Activated CD4-positive, alpha-beta memory T cell treated with anti-CD3 and anti-CD28 coated beads for 36 hours (primary cell): ENCODE measurements at places on chromosomes 4 and X. TPM values are rescaled to one million over a fixed set of nuclear protein-coding genes. Genes with fewer than 3 reads are reported as not detected.

DNA sequence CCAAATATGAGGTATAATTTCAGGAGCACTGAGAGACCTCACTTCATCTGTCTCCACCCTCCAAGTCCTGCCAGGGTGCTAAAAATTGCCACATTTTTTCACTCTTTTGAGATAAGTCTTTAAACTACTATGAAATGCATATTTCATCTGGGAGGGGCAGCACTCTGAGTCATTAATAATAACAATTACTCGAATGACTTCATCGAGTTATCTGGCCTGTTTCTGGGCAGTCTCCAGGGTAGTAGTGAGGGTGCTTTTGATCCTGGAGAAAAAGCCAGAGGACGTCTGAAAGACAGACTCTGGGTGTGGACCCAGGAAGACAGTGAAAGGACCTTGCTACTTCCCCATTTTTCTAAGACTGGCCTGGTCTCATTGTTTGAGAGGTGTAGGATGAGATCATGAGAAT lies 42.3 kb upstream of the SRD5A3 start:
- DNase-seq = no peak

GRCh38 chr4:113645771-113646441 lies 115.6 kb downstream of the CAMK2D start:
- no peak for DNase-seq

GRCh38 chr4:2394528-2394927 lies 23.9 kb downstream of the ZFYVE28 start:
- DNase-seq = no peak

DNA sequence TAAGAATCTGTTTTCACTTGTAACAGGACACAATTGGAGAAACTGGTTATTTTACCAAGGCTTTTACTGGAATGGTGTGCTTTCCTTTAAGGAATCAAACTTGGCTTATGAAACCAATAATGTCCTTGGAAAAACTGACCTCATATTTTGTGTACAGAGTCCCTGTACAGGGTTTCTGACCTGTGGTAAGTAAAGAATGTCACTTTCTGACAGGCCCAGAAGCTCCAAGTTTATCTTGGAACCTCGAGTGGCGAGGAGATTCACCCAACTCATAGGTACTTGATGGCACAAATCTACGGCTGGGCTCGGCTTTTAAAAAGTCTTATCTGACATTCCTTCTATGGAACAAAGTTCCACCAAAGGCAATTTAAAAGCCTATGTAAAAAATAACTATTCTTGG lies 17.0 kb downstream of the ASIC5 start:
- DNase-seq = no peak

MAGEA4 gene
- not detected for total RNA-seq

DNA sequence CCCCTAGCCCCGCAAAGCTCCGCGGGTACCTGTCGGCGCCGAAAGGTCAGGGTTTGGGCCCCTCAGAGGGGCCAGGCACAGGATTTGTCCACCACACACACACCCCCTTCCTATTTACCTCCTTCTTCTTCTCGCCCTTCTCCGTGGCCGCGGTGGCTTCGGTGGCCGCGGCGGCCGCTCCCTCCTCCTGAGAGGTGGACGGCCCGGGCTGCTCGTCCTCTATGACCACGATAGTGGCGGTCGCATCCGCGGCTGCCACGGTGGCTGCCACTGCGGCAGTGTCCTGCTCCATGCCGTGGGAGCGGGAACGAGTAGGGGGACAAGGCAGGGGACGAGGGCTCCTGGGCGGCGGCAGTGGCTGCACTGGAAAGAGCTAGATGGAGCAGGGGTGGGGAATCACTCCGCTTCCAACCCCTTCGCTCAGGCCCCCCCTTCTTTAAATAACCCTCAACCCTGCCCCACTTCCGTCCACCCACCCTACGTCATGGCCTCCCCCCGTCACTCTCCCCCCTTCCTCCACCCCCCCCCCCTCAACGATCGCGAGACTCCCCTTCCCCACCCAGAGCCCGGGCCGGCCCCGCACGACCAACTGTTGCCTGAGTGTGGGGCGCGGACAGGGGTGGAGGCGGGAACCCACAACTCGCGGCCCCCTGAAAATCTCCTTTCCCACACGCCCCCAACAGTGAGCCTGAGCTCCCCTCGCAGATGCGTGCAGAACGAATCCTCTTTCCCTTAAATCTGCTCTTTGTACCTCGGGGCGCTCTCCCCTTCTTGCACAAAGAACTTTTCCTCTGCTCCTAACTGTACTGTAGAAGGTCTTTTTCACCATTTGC lies at the start of gene SMARCA1:
Gene SMARCA1, minus strand, starts transcription at position 412 of the 833 bp plus-strand sequence. Its CDS starts 120 bp downstream, at position 292.
- peak; percentile 8 for DNase-seq

DNA sequence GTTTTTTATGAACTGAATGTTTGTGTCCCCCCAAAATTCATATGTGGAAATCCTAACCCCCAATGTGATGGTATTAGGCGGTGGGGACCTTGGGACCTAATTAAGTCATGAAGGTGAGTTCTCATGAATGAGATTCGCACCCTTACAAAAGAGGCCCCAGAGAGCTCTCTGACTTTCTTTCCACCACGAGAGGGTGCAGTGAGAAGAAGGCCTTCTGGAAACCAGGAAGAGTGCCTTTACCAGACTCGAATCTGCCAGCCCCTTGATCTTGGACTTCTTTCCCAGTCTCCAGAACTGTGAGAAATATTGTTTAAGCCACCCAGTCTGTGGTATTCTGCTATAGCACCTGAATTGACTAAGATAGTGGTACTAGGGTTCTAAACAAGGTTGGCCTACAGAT lies 40.8 kb downstream of the STK26 start:
- DNase-seq = no peak

- DNase-seq = no peak
Observed at GRCh38 chr4:1492651-1493539, 86.7 kb upstream of the NKX1-1 start.

EDA2R gene
- total RNA-seq = 1.3 TPM

DNA sequence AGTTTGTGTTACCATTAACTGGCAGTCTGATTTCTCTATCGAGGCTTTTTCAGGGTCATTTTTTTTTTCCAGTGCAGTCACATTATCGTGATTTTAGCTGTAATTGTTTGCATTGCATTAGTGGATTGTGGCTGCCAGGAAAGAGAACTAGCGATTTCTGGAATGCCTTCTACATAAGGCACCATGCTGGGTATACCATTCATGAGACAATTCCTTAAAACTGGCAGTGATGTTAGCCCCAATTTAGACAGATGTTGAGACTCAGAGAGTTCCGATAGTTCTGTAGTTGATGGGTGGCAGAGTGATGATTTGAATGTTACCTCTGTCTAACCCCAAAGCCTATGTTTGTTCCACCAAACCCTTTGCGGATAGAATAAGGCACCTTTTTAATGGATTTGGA lies 175.4 kb upstream of the TENM3 start:
- DNase-seq = no peak

GRCh38 chrX:121958886-121959285 lies 911.5 kb downstream of the GLUD2 start:
- DNase-seq = no peak

CLDN24 gene
- total RNA-seq = not detected

GRCh38 chr4:37760840-37761239 lies 65.6 kb upstream of the PGM2 start:
- no peak for DNase-seq

GRCh38 chrX:113059714-113060113 lies 219.1 kb upstream of the AMOT start:
- no peak for DNase-seq

TNMD gene
- not detected for total RNA-seq

- DNase-seq = peak; percentile 53
Observed at GRCh38 chr4:153790962-153791551, 2.2 kb upstream of the SFRP2 start.
